T47D (cell line): ENCODE measurements at places on chromosomes 6 and 20.

GRCh38 chr6:107645740-107646139 lies 155.8 kb downstream of the SOBP start:
- DNase-seq: peak; percentile 49

GRCh38 chr6:2940010-2940850 lies 31.1 kb downstream of the SERPINB6 start:
- no peak for DNase-seq

DNA sequence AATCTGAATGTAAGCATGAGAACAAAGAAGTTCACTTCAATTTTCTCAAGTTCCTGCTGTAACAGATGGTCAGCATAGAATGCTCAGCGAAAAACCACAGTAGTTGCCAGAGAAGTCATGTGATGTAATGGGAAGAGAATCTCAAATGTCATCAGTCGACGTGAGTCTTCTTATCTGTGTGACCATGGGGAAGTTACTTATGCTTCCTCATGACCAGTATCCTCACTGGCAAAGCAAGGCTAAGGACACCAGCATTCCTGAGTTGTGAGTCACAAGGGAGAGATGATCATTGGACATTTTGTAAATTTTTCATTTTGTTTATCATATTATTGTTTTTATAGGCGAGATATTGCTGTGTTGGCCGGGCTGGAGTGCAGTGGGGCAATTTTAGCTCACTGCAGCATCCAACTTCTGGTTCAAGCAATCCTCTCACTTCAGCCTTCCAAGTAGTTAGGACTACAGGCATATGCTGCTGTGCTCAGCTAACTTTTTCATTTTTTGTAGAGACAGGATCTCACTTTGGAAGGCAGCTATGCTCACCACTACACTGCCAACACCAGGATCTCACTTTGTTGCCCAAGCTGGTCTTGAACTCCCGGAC lies 21.9 kb downstream of the SGK1 start:
- peak; percentile 27 for DNase-seq

DNA sequence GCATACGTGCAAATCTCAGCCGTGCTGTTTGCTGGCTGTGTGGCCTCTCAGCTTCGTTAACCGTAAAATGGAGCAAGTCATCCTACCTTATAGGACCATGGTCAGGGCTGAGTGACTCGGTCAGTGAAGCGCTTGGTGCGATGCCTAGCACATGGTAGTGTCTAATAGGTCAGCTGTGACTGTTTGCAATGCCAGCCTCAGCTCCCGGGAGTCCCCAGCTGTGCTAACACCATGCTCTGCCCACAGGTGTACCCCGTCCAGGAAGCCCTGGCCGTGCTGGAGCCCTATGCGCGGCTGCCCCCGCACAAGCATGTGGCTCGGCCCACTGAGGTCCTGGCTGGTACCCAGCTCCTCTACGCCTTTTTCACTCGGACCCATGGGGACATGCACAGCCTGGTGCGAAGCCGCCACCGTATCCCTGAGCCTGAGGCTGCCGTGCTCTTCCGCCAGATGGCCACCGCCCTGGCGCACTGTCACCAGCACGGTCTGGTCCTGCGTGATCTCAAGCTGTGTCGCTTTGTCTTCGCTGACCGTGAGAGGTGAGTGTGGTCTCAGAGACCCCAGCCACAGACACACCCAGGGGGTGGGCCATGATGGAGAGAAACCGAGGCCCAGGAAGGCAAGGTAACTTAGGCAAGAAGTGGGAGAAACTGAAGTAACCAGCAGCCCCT lies 10.6 kb downstream of the TRIB3 start:
- no peak for DNase-seq

- no peak for DNase-seq
These were observed 60.5 kb upstream of the ANKEF1 start for GRCh38 chr20:9974324-9974723.
